NCI-H1092 (cell line): ENCODE measurements at places on chromosomes 6 and 20.

- DNase-seq, result no peak
Observed at GRCh38 chr20:47998736-47999135, 213.5 kb upstream of the SULF2 start.

GRCh38 chr20:64052987-64053840 lies 3.8 kb upstream of the SOX18 start:
- no peak for DNase-seq

DNA sequence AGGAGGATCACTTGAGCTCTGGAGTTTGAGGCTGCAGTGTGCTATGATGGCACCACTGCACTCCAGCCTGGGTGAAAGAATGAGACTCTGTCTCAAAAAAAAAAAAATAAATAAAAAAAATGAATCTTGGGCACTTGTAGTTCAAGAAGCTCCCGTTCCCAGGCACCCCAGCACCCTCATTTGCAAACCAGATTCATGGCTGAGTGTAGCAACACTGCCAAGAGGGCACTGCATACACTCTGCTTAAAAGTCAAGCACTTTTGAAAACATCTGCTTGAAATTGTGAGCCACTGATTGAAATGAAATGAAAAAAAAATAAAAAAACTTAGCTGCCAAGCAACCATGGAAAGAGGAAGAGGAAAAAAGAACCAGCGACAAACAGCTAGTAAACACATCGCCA lies 124.7 kb upstream of the SASH1 start:
- DNase-seq, result no peak

DNA sequence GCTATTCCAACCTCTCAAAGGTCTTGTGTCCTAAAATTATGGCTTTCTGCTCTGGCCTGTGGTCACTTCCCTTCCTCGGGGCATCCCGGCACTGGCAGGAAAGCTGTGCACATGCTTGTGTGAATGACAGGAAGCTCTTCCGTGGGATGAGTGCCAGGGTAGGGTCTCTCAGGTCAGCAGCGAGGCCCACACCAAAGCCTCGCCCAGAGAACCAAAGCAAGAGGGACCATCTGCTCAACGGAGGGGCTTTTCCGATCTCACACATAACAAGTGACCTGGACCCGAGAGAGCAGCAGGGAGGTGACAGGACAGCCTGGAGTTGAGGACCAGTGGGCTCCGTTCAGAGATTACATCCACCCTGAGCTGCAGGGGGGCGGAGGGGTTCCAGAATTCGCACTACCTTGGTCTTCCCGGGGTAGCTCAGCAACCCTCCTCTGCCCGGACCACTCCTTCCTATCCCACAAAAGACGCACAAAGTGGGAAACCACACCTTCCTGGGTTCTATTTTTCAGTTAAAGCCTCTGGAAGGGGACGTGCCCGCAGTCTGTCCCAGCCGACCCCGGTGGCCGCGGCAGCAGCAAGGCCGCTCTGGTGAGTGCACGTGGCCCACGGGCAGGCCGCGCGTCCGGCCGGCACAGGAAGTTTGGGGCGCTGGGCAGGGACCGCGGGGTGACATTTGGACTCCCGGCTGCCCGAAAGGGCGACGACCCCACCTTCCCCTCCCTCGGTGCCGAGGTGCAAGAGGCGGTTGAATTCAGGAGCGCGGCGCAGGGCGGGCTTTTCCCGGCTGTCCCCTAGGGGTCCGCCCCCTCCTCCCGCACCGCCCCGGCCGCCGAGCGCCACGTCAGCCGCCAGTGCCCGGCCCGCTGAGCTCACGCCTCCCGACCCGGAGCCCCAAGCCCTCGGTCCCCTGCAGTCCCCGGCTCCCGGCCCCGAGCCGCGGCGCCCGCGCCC lies 988 bp downstream of the TXNDC5 start:
- DNase-seq, result no peak
